ENCODE measurements at places on chromosomes 2 and 18.

- no peak for DNase-seq
These were observed 32.2 kb upstream of the GBX2 start for GRCh38 chr2:236200378-236200777.

- no peak for DNase-seq
These were observed 97.8 kb downstream of the VSNL1 start for GRCh38 chr2:17638196-17638743.

- DNase-seq, result no peak
These were observed 24.8 kb downstream of the CHST10 start for GRCh38 chr2:100392715-100393114.

- DNase-seq, result no peak
These were observed 305.4 kb downstream of the AFF3 start for GRCh38 chr2:99836690-99837605.

DNA sequence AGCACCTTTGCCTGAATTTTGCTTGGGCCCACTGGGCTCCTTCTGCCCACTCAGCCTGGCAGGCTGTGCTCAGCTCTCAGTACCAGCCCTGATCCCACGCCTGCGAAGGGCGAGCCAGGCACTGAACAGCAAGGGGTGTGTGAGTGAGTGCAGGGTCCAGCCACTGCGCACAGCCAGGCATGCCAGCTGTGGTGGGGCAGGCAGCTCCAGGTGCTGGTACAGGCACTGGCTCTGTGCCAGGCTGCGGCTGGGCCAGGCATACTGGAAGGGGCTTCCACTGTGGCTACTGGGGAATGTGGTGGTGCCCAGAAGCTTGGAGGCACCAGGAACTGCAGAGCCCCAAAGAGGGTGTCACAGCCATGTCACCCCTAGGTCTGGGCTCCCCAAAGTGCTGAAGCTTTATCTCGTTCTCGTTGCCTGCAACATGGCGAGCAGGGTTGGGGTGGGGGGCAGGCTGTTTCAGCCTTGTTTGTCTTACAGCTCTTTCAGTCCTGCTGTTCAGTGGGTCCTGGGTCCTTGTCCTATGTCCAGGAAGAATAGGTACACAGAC is 8.8 kb downstream of the DYSF start:
- no peak for DNase-seq

DNA sequence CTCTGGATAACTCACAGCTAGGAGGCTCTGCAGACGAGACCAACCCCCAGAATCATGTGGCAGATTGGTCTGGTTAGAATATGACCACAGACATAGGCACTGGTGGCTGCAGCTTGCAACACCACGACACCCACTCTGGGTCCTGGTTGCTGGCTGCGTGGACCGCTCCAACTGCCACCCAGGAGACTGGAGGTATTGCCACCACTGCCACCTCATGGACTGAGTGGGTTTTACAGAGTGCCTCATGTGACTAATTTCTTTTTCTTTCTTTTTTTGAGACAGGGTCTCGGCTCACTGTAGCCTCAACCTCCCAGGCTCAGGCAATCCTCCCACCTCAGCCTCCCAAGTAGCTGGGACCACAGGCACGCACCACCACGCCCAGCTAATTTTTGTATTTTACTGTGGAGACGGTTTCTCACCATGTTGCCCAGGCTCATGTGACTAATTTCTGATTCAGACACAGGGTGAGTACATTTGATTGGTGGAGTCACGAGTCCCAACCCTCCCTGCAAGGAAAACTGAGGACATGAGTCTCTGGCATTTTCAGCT is 29.9 kb upstream of the NT5DC4 start:
- DNase-seq, result peak; percentile 51

GRCh38 chr2:47038656-47039488 is 116.2 kb downstream of the STPG4 start:
- DNase-seq, result peak; percentile 5

DNA sequence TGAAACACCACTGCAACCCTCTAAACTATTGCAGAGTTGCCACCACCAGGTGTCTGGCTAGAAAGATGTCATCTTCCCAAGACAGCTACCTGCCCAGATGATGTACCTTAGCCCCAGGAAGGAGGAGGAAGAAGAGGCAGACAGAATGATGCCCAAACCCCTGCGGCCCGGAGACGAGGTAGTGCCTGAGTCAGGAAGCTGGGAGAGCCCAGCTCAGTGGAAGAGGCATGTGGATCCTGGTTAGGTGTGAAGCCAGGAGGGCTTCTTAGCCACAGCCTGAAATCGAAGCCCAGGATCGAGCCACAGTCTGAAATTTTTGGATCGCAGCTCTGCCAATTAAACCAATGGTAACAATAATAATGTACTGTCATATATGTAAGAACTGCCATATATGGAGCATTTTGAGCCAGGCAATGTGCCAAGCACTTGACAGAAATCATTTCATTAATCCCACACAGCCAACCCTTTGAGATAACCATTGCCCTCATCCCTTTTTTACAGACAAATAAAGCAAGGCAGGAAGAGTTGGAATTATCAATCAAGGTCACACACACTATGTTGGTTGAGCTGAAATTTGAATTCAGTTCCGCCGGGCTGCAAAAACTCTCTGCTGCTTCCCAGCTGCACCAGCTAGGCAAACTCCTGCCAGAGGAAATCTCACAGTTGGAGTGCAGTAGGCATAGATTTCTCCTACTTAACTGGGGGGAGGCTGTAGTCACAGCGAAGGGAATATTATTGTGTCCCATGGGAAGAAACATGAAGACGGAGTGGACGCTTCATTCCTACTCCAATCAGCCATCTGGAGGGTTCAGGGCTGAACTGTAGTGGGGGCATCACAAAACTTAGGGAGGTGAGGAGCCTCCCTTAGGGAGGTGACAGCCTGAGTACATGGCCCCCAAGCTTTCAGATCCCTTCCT is 19.4 kb upstream of the CYP1B1 start:
- DNase-seq, result no peak

DNA sequence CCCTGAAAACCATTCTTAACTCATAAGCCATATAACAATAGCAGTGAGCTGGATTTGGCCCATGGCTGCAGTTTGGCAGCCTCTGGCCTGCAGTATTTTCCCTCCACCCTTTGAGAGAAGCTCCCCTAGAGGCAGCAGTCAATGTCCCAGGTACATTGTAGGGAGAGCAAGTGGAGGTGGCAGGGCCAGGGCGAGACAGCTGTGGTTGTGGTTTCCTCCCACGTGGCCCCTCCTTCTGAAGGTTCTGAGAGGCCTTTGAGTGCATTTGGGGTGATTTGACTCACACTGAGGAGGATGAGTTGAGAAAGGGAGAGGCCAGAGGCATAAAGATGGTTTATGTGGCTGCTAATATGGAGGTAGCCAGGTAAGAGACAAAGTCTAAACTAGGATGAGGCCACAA is 45.5 kb upstream of the LDAH start:
- peak; percentile 71 for DNase-seq

GRCh38 chr18:36766836-36767235 is 62.0 kb downstream of the TPGS2 start:
- no peak for DNase-seq

- no peak for DNase-seq
These were observed 3.7 kb downstream of the PLEK start for GRCh38 chr2:68368654-68369336.

- DNase-seq, result no peak
These were observed 155.1 kb downstream of the DOCK10 start for GRCh38 chr2:224887141-224887540.

- DNase-seq, result no peak
These were observed 66.2 kb downstream of the CYP26B1 start for GRCh38 chr2:72081451-72081850.

GRCh38 chr2:105977212-105977611 is 216.9 kb downstream of the UXS1 start:
- no peak for DNase-seq

- DNase-seq, result no peak
These were observed 6.3 kb downstream of the RFTN2 start for GRCh38 chr2:197669077-197669476.

GRCh38 chr2:19363474-19363778 is 5.0 kb upstream of the OSR1 start:
- DNase-seq, result no peak

- no peak for DNase-seq
These were observed 5.5 kb downstream of the NPC1 start for GRCh38 chr18:23580677-23581367.

DNA sequence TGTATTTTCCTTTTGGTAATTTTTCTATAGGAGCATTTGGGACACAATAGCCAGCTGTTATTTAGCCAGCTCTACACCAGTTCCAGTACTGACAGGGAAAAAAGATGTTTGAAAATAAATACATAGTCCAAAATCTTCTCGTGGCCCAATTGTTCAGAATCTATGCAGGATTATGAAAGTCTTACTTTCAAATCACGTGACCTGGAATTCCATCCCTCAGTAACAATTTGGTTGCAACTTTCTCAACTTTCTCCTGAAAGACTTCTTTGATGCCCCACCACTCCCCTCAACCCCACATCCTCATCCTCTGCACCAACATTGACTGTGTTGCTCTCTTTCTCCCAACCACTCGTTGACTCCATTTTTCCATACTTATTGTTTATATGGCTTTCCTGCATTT is 539.0 kb downstream of the LRP1B start:
- no peak for DNase-seq

DNA sequence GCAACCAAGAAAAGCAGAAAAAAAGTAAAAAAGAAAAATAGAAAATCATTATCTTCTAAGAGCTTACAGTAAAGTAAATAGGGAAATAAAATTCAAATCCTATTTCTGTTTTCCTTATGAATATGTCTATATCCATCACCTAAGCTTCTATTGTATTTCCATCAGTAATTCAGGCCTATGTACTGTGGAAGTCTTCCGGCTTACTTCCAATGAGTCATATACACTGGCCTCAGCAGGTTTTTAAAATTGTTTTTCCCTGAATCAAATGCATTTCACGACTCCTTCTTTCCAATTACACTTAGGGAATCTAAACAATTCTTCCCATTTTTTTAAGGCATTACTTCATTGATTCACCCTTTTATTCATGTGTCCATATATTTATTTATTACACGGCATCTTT is 164.7 kb downstream of the CCDC102B start:
- no peak for DNase-seq

DNA sequence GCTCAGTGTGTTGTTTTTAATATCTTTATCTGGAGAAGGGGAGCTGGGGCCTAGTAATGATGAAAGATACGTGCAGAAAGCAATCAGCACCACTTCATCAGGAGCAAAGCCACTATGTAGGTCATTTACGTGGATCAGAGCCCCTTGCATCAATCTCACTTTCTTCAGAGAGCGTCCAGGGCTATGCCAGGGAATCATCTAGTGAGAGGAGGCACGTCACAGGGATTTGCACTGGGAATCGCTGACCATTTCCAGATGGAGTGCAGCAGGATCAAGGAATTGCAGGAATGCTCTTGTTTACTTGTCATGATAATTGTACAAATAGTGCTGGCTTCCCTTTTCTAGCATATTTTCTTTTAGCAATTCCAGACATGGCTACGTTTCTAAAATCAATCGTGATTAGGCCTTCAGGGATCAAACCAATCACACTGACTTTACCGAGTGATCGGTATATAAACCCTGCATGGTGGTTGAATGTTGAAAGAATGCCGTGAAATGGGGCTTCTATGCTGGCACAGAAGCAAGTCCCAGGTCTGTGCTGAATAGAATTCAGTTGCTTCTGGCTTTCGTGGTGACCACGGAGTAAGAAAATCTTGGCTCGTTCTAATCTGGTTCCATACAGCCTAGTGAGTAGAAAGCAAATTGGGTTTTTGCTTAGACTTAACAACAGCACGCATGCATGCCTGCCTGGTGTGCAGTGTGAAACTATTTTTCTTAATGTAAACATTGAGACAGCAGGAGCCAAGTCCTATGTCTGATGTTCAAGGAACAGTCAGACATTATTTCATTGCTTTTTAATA is 122.8 kb downstream of the TMEM200C start:
- no peak for DNase-seq

GRCh38 chr2:197357986-197358385 is 47.4 kb upstream of the ANKRD44 start:
- DNase-seq, result no peak

DNA sequence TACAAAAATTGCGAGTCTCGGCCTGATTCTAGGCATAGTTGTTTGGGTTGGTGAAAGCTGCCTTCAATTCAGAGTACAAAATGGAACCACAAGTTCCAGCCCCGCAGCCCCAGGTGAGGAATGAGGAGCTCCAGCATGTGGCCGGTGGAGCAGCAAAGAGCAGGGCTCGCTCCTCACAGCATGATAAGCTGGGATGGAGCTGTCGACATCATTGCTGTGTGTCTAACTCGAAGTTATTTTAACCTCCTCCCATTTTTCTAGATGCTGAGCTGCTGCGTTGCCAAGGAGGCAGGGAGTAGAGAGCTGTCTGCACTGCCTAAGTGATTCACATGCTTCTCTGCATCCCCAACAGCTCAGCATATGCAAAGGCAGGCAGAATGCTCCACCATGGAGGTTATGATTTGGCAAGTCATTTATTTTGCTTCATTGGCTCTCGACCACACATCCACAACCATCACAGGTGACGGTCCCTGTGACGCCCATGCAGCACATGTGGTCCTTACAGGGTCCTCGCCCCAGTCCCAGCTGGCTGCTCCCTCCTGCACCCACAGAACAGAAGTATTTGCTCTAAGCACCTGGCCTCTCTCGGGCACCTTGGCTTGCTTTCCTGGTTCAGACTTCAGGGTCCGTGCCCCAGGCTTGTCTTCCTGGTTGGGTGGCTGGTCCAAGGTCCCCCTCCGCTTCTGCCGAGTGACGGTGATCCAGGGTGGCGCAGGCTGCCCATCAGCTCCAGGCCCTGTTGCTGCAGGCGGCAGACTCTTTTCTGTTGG is 66.0 kb upstream of the MGAT4A start:
- DNase-seq, result no peak

- no peak for DNase-seq
These were observed 273.5 kb upstream of the ATP5MC3 start for GRCh38 chr2:175454953-175455389.

DNA sequence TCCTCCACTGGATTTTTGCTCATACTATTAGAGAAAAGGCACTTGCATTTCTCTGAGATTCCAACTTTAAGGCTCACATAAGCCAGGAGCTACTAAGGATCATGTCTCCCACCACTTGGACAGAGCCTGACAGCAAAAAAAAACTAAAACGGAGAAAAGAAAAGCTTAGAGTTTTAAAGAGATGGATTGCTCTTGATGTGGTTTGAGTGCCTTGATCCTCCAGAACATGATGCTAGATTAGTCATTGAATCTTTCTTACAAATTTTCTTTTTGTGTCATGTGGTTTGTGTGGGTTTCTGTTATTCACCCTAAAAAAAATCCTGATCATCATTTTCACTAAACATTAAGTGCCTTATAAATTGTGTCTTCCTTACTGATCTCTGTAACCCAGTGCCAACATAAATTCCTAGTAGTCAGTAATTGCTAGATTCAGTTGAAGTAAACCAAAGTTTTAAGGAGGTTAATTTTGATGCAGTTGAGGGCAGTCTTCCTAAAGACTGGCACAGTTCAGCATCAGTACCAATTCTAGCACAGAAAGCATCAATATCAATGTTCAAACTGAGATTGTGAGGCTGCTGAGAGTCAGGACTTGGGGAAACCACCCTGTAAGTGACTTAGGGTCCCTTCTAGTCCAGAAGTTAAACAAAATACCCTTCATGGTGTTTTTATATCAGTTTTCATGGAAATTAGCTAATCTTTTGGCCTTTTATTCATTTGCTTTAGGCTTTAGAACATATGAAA is 206.3 kb downstream of the RAD51AP2 start:
- no peak for DNase-seq

GRCh38 chr18:48563027-48563426 is 24.2 kb downstream of the CTIF start:
- DNase-seq, result no peak

GRCh38 chr2:72038524-72038923 is 109.1 kb downstream of the CYP26B1 start:
- no peak for DNase-seq

- DNase-seq, result no peak
These were observed 1.5 kb downstream of the LBX2 start for GRCh38 chr2:74497777-74498499.

- no peak for DNase-seq
These were observed 263.4 kb downstream of the ASXL3 start for GRCh38 chr18:33841221-33841967.

- peak; percentile 52 for DNase-seq
These were observed 6.0 kb upstream of the INPP5D start for GRCh38 chr2:233053928-233054784.

Data from stimulated activated CD4-positive, alpha-beta T cell treated with anti-CD3 and anti-CD28 coated beads, TNF-alpha, amount 100 ng/mL, for 48 hours (primary cell).